ENCODE measurements at places on chromosomes 2 and 18.

DNA sequence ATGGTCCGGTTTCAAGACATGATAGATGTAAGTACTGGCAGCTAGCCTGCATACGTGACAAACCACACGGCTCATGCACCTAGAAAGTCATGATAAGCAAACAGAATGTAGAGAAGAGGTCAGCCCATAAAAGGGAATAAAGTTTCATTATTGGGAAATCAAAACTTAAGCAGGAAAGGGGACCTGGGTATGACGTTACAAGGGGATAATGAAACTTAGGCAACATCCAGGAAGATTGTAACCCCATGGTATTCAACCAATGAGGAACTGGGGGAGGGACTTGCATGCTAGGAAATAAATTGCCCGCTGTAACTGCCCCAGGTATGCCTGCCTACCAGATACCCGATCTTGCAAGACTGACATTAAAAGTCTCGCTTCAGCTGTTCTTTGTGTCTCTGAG is 1679.0 kb downstream of the SUCLG1 start:
- DNase-seq: no peak

GRCh38 chr2:17441790-17442189 is 76.5 kb downstream of the RAD51AP2 start:
- no peak for DNase-seq

DNA sequence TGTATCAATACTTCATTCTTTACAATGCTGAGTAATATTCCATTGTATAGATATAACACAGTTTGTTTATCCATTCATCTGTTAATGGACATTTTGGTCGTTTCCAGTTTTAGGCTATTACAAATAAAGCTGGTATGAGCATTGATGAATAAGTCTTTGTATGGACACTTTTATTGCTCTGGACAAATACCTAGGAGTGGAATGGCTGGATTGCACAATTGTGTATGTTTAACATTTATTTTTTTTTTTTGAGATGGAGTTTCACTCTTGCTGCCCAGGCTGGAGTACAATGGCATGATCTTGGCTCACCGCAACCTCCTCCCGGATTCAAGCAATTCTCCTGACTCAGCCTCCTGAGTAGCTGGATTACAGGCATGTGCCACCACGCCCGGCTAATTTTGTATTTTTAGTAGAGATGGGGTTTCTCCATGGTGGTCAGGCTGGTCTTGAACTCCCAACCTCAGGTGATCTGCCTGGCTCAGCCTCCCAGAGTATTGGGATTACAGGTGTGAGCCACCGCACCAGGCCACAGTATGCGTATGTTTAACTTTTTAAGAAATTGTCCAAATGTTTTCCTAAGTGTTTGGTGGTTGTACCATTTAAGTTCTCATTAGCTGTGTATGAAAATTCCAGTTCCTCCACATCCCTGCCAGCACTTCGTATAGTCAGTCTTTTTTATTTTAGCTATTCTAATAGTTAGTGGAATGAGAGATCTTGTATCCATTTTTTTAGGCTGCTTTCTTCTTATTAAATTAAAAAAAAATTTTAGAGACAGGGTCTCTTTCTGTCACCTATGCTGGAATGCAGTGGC is 194.9 kb upstream of the HAAO start:
- DNase-seq: peak; percentile 86

GRCh38 chr2:210795506-210795905 is 239.1 kb downstream of the CPS1 start:
- DNase-seq: no peak

- peak; percentile 7 for DNase-seq
Observed at GRCh38 chr2:8575038-8575833, 106.6 kb upstream of the ID2 start.

- DNase-seq: no peak
Observed at GRCh38 chr2:27920148-27920885, 29.8 kb downstream of the BABAM2 start.

DNA sequence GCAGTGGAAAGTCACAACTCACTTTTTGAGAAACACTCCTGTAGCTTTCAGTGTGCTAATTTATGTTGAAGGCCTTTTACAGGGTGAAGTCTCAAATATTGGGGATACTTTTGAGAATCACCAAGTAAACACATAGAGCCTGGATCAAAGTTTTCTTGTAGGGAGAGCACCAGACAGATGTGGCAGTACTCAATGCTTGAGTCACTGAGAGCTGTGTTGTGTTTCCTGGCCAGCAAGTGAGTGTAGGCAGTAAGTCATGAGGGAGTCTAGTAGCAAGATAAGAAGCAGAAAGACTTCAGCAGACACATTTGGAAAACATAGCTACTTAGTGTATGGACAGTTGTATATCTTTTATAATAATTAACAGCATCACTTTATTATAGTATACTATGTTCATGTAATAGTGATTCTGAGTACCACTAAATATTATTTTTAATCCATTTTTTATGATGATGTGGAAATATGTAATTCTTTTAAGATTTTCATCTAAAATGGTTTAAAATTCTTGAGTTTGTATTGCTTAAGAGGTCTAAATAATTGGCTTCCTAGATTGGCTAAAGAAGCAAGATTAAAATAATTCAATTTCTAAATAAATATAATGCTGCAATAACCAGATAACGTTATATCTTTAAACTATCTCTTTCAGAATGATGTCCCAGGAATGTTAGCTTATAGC is 12.8 kb downstream of the PSMD1 start:
- peak; percentile 17 for DNase-seq

GRCh38 chr18:49648326-49648725 is 86.5 kb downstream of the LIPG start:
- no peak for DNase-seq

GRCh38 chr2:8061219-8061618 is 620.6 kb upstream of the ID2 start:
- no peak for DNase-seq

GRCh38 chr2:174248998-174249592 is 763 bp upstream of the OLA1 start:
- DNase-seq: no peak

DNA sequence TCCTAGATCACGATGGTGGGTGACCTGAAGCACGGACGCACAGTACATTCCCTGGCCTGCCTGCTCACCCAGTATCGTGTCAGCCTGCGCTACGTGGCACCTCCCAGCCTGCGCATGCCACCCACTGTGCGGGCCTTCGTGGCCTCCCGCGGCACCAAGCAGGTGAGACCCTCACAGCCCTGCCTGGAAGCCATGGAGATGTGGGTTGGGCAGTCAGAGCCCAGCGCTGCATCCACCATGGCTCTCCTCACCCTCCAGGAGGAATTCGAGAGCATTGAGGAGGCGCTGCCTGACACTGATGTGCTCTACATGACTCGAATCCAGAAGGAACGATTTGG is 20.3 kb downstream of the SLC30A3 start:
- no peak for DNase-seq

DNA sequence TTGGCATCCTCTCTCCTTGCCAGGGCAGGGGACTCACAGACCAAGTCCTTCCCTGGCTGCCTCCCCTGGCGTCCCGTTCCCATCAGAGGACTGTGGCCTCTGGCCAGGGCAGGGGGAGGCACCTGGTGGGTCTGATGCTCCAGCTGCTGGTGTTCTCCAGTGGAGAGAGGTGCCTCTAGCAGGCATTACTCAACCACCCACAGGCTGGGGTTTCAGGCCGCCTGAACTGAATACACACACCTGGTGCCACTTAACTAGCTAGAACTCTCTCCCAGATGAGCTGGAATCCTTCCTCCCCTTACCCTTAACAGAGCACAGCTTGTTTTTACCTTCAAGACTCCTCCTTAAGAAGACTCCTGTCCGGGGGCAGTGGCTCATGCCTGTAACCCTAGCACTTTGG is 37.7 kb upstream of the CNGA3 start:
- DNase-seq: no peak

Data from AG09309 (cell line).